ENCODE measurements at places on chromosomes 4 and X.
A peak's percentile ranks its signal among the peaks of the same experiment; 100 is the strongest.

DNA sequence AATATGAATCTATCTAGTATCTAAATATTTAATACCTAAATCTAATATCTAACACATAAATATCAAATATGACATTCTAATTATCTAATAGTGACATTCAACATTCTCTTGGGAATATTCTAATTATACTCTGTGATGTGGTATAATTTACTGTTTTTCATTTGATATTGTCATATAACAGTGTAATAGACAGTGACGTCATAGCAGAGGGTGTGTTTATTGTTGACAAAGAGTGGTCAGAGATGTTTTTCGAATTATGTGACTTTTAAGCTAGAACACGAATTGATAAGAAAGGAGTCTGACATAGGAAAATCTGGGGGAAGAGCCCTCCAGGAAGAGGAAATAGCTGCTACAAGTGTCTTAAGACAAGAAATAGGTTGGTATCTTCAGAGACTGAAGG is 5.9 kb upstream of the MAGEC3 start:
- no peak for DNase-seq

GRCh38 chr4:183468210-183469095 is 24.0 kb downstream of the CDKN2AIP start:
- no peak for DNase-seq

- DNase-seq = no peak
Measured at GRCh38 chrX:118207831-118208453, 91.3 kb upstream of the KLHL13 start.

- no peak for DNase-seq
Measured at GRCh38 chr4:73822389-73822788, 14.1 kb upstream of the CXCL6 start.

DNA sequence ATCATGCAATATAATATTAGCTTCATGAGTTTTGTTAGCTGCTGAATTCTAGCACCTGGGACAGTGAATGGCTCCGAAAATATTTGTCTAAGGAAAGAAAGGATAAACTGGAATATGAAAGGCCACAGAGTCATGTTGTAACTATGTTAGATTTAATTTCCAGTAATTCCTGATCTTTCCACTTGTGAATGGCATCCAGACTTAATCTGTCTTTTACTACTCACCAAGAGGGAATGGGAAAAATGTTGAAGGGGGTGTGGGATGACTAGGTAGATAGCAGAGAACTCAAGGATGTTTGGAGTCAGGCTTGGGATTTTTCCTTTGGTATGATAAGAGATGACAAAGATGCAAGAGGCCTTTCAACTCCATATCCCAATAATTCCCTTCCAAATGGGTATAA is 9.4 kb downstream of the ADH6 start:
- DNase-seq = no peak

- DNase-seq = no peak
Measured at GRCh38 chr4:118076958-118077766, 42.9 kb downstream of the NDST3 start.

DNA sequence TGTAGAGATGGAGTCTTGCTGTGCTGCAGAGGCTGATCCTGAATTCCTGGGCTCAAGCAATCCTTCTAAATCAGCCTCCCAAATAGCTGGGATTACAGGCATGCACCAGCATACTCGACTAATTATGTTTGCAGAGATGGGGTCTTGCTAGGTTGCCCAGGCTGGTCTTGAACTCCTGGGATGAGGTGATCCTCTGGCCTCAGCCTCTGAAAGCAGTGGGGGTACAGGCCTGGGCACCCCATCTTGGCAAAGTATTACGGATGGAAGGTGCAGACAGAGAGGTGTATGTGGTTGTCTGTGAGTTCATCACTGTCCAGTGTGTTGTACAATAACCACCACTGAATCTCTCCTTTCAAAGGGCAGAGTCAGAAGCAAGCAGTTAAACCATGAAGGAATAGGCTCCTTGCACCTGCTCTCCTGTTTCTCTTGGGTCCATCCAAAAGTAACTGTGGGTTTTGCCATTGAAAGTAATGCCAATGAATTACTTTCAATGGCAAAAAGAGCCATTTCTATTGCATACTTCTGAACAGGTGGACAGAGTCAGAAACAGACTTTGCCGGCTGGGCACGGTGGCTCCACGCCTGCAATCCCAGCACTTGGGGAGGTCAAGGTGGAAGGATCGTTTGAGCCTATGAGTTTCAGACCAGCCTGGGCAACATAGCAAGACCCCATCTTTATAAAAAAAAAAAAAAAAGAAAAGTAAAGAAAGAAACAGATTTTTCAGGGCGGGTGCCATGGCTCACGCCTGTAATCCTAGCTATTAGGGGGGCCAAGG is 7.0 kb upstream of the AKAP17A start:
- no peak for DNase-seq

DNA sequence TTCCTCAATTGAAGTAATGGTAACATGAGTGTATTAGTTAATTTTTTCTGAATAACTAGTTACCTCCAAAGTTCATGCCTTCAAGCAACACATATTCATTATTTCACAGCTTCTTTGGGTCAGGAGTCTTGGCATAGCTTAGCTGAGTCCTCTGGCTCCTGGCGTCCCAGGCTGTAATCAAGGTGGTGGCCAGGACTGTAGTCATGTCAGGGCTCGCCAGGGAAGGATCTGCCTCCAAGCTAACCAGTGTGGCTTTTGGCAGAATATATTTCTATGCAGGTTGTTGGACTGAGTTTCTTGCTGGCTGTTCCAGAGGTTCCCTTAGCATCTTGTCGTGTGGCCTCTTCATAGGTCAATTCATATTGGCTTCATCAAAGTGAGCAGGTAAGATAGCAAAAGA is 10.0 kb upstream of the HS3ST1 start:
- DNase-seq = no peak

DNA sequence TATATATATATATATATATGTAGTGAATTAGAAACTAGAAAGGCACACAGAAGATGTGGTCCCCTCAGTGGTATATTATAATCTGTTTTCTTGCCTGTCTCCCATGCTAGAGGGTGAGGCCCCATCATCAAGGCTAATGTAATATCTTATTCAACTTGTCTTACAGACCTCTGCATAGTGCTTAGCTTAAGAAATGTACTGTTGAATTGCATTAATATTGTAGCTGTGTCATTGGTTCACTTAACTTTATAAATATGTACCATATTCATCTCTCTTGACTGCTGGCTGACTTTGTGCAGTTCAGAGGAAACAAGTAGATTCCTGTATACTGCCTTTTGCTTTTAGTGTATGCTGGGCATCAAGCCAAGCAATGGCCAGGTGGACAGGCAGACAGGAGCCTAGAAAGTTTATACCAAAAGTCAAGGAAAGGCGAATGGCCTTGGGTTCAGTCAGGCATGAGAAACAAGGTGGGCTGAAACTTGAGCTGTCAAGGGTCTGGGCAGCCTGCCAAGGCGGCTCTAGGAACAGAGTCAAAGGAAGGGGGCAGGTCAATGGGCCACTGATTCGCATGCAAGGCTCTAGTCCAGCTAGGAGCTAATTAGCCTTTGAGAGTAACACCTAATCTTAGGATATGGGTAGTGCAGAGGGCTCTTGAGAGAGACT is 78.8 kb upstream of the LEF1 start:
- DNase-seq = no peak

DNA sequence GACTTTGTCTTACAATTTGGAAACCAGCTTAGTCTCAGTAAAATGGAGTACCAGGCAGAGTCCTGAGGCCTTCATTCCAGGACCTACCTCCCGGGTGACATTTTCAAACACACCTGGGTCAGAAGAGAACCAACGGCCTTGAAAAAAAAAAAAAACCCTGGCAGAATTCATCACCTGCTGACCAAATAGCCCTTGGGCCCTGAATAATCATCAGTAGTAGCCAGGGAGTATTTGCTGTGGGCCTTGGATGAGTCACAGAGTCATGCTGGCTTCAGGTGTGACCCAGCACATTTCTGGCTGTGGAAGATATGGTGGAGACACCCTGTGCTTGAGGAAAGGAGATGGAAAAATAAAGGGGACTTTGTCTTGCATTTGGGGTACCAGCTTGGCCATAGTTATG is 92.2 kb downstream of the LPAR4 start:
- DNase-seq = no peak

DNA sequence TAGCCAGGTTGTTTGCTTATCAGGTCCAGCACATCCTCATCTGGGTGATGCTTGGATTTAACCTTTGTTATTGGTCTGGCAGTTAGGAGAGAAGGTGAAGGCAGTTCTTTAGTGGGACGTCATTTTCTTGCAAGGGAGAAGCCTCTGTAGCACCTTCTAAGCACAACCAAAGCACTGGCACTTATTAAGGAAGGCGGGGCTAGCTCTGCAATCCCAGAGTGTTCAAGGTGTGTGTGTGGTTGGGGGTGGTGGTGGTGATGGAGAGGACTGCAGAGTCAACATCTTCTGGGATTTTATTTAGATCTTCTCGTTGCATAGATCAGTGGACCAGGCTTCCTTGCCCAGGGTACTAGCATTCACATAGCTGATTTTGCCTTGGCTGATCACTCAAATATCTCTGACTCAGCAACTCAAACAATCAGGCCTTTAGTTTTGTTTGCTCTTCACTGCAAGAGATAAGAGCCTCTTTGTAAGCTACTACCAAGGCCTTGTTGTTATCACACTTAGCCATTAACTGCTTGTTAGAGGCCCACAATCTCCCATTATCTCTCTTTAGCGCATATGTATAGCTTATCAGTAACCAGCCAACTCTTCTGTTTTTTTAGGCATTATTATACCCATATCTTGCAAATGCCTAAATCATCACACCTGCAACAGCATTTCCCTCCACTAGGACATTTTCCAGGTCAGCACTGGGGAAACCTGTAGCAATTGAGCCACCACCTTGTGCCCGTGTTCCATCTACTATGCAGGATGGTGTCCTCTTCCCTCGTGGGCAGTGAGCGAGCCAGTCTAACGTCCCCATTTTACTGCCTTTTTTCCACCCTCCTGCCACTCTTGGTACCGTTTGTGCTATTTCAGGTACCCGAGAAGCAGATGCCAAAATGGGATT is 36.5 kb upstream of the LINC00632 start:
- DNase-seq = no peak

DNA sequence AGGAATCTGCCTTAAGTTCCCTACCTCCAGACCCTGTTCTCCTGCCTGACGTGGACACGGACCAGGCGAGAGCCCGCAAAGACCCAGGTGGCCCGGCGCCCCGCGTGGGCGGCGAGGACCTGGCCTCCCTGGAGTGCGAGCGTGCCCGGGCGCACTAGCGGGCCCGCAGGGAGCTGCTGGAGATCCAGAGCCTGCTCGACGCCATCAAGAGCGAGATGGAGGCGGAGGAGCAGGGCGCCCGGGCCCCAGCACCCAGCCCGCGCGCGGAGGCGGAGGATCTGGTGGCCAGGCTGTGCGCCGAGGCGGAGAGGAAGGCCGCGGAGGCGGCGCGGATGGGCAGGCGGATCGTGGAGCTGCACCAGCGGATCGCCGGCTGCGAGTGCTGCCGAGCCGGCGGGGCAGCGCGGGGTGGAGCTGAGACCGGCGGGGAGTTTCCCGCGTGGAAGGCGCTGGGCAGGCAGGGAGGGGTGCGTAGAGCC is 18.2 kb downstream of the MRFAP1 start:
- DNase-seq = peak; percentile 35

- no peak for DNase-seq
Measured at GRCh38 chr4:20044502-20044911, 207.2 kb upstream of the SLIT2 start.

DNA sequence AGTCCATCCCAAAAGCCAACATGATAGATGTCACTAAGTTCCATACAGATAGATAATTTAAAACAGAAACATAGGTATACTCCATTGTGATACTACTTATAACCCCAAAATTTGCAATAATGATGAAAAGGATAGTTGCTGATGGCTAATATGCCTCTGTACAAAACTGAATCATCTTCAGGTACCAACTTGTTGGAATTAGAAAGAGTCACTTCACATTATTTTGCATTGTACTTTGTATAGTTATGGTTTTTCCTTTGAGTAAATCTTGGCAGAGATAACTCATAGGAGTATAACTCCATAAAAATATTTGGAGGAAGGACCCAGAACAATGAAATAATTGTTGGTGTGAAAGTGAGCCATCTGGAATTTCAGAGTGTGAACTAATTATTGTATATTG is 17.6 kb downstream of the GIMD1 start:
- DNase-seq = no peak

DNA sequence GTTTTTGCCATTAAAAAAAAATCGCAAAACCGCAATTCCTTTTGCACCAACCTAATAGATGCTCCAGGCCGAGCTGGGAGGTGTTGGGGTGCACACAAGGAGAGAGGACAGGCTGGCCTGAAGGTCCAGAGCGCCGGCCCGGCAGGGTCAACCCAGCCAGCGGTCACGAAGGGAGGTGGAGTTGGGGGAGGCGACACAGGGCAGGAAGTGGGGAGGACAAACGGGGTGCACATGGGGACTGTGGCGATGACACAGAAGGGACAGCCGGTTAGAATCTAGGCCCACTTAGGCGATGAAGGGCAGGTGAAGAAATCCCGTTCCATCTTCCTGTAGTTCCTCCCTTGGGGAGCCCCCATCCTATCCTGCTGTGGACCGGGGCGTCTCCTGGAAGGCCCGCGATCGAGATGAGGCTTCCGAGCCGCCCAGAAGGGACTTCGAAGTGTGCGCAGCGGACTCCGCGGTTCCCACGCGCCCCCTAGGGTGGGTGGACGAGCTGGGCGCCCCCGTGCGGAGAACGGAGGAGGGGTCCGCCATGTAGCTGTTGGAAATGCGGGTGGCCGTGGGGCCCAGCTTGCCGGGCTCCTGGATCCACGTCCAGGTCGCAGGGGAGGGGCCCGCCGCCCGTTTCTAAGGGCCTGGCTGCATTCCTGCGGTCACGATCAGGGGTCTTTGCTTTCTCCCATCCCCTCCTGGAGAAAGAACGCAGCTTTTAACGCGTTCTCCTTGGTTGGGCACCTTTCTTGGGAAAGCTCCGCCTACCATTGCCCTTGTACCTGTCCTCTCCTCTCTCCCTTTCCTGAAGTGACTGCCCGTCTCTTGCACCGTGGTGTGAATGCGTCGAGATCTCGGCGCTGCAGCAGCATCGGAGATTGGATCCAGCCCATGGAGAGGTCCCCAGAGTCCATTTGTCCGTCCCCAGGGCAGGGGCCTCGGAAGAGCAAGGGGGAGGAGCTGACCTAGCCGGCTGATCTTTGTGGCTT is 17.0 kb upstream of the HPF1 start:
- DNase-seq = peak; percentile 17

Measured in stimulated activated CD8-positive, alpha-beta memory T cell treated with anti-CD3 and anti-CD28 coated beads, Interleukin-4, amount 100 ng/mL, for 24 hours (primary cell).